Epithelial cell of umbilical artery (primary cell): ENCODE measurements at places on chromosomes 2 and 18. TPM values are rescaled to one million over a fixed set of nuclear protein-coding genes. Genes with fewer than 3 reads are reported as not detected.

RAB6D gene
- under 0.01 TPM in 1 of 2 replicates, not detected in the other for total RNA-seq

SLC40A1 gene
- 4.5 and 12.9 TPM in 2 replicates for total RNA-seq

NT5C1B gene
- not detected in 2 replicates for total RNA-seq

TM4SF20 gene
- total RNA-seq: not detected in 2 replicates

MEP1B gene
- total RNA-seq: not detected in 2 replicates

TEX44 gene
- total RNA-seq: not detected in 2 replicates

CHST9 gene
- not detected in 2 replicates for total RNA-seq

NOL4 gene
- total RNA-seq: not detected in 2 replicates

TMEM198 gene
- total RNA-seq: not detected in 2 replicates

MATN3 gene
- 1.4 and 2.3 TPM in 2 replicates for total RNA-seq

SCN7A gene
- total RNA-seq: under 0.01 TPM in 1 of 2 replicates, not detected in the other

SERPINB12 gene
- total RNA-seq: not detected in 2 replicates

PROM2 gene
- total RNA-seq: 0.30 and 0.65 TPM in 2 replicates

ZNF397 gene
- total RNA-seq: 2.3 and 4.7 TPM in 2 replicates

RTKN gene
- 7.1 and 10.3 TPM in 2 replicates for total RNA-seq

CRIM1 gene
- 729 and 744 TPM in 2 replicates for total RNA-seq

ANKAR gene
- total RNA-seq: 2.3 and 3.0 TPM in 2 replicates

CHRNA1 gene
- total RNA-seq: 0.97 and 1.8 TPM in 2 replicates

TNFAIP6 gene
- total RNA-seq: under 0.01 and 0.91 TPM in 2 replicates

ANTXR1 gene
- total RNA-seq: 7.4 and 7.5 TPM in 2 replicates

TCF7L1 gene
- 2.3 and 2.4 TPM in 2 replicates for total RNA-seq
